Kidney glomerular epithelial cell (primary cell): ENCODE measurements at places on chromosomes 5 and 9.

- no peak for DNase-seq
Measured at GRCh38 chr5:10746711-10747110, 14.3 kb downstream of the DAP start.

- DNase-seq, result no peak
Measured at GRCh38 chr5:151900891-151901290, 23.8 kb downstream of the GLRA1 start.

- no peak for DNase-seq
Measured at GRCh38 chr9:95724253-95724991, 151.1 kb upstream of the ERCC6L2 start.

- no peak for DNase-seq
Measured at GRCh38 chr5:102545175-102545574, 46.4 kb upstream of the SLCO6A1 start.

GRCh38 chr5:89694026-89694550 is 715.5 kb downstream of the CETN3 start:
- DNase-seq, result no peak
